ENCODE measurements at places on chromosomes 1 and 21. TPM values are rescaled to one million over a fixed set of nuclear protein-coding genes. Genes with fewer than 3 reads are reported as not detected.

Gene LRRC3
- 5.8 TPM for polyA plus RNA-seq

Gene TPTE
- polyA plus RNA-seq = not detected

GRCh38 chr1:117007719-117008013 is 6.1 kb downstream of the CD101 start:
- no peak for DNase-seq

DNA sequence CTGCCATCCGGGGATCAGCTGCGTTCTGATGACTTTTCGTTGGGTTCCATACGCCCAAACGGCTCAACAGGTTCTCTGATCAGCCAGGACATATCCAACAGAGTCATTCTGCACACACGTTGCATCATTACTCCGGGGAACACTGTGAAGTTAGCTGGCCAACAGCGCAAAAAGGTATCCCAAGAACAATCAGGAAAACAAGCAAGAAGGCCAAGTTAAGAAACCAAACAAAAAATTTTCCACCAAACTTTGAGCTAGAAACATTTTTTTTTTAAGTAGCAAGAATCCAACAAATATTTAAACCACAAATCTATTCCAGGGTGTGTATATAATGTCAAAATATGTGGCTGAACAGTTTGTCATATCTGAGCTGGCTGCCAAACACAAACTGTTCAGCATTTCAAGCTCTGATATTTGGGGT is 29.2 kb downstream of the NID1 start:
- DNase-seq = no peak

Gene ORC1
- polyA plus RNA-seq = 0.35 TPM

DNA sequence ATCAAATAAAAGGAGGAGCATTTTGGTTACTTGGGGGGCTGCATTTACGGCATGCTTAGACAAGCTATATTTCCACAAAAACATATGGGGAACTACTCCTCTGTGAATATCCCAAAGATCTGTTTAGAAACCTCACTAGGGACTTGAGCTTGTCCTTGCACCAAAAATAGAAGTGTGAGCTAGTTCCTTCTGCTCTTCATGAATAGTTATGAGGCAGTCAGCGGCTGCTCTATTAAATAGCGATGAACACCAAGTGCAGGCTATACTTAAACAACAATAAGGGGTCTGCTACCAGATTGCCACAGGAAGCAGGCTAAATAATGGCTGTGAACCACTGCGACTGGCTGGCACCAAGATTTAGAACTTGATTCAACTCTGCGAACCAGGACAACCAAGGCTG is 190.1 kb downstream of the PCP4 start:
- DNase-seq = no peak

GRCh38 chr1:245802941-245803665 is 648.3 kb downstream of the KIF26B start:
- no peak for DNase-seq

DNA sequence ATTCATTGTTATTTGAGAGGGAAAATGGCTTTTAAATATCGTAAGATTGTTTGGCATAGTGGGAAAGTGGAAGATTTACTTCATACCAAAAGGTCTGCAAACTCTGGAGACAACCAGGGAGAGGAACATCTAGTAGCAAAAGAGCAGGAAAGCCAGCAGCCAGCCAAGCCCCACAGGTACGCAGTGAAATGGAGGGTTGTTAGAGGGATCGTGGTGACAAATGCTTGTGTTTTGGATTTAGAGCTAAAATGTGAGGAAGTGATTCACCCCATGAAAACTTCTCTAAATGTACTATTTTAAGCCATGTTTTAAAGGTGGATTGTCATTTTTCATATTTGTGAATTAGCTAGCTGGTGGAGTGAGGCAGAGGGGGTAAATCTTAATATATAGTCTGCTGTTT is 69.3 kb downstream of the RPS6KC1 start:
- no peak for DNase-seq

Gene NBPF3
- 1.1 TPM for polyA plus RNA-seq

- peak; percentile 26 for DNase-seq
Observed at GRCh38 chr1:108591466-108591865, 31.6 kb downstream of the EEIG2 start.

- DNase-seq = no peak
Observed at GRCh38 chr21:39637197-39637970, 24.6 kb downstream of the B3GALT5 start.

Gene TAS1R1
- not detected for polyA plus RNA-seq

Gene KIF14
- 0.04 TPM for polyA plus RNA-seq

DNA sequence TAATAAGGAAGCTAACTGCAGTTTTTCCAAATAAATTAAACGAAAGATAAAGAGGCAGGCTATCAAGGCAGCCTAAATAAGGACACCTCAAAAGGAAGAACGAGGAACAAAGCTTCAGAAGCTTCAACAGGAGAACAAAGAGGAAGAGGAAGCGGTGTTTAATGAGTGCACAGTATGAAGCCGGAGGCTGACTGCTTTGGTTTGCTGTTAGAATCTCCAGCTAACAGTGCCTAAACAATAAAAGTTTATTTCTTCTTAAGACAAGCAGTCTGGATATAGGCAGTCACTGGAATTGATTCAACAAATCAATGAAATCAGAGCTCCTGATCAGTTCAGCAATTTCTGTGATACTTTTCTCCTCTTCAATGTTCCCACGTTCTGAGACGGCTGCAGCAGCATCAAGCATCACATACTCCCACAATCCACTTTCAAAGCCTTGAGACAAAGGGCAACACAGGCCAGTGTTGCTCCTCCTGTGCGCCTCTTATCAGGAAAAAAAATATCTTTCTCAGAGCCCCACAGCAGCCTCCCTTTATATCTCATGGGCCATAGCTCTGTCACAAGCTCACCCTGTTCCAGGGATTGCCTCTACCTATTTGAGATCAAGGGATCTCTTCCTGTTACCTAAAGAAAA is 365.6 kb upstream of the ST6GALNAC5 start:
- no peak for DNase-seq

DNA sequence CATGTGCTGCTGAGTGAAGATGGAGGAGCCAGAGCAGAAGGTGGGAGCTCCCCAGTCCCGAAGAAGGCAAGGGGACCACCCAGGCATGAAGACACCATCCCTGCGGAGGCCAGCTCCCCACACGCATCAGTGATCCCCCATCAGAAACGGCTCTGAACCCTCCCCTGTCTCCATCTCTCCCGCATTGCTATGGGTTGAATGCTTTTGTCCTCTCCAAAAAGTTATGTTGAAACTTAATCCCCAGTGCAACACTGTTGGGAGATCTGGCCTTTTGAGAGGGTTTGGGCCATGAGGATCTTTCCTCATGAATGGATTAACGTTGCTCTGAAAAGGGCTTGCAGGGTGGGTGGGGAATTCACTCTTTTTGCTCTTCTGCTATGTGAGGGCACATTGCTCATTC is 147.6 kb downstream of the AJAP1 start:
- no peak for DNase-seq

GRCh38 chr21:43315244-43316137 is 111.4 kb downstream of the SIK1 start:
- peak; percentile 54 for DNase-seq

DNA sequence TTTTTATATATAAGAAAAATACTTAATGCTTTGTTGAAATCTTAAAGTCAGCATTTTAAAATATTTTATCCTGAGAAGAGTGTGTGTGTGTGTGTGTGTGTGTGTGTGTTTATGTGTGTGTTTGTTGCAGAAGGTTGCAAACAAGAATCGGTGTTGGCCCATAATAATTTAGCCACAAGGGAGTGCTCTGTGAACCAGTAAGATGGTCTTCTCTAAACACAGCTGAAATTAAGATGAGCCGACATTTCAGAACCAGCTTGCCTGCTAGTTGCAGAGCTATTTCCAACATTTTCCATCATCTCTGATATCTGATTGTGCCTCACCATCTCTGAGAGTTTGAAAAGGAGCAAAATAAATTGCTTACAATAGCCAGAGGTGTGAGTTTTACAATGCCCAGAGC is 158.8 kb upstream of the SGIP1 start:
- no peak for DNase-seq

GRCh38 chr1:87292684-87293493 is 35.8 kb upstream of the LMO4 start:
- DNase-seq = peak; percentile 49

DNA sequence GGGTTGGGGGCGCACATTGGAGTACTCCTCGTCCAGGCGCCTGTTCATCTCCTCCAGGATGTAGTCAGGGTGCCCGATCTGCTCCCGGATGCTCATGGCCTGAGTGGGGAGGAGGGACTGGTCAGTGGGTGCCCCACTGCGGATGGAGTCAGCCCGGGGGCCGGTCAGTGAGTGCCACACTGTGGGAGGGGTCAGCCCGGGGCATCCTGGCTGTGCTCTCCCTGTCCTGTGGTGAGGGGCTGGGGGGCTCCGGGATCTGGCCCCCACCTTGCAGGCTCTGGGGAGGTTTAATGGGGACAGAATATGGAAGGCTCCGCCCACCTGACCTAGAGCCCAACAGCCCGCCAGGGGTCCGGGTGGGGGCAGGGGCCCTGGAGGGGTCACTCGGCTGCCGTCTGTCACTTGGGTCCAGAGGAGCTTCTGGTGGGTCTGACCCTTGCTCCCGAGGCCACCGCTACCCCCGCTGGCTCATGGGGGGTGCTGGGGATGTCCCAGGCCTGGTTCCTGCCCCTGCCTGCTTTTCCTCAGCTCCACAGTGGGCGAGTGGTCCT is 8.8 kb downstream of the PRXL2B start:
- no peak for DNase-seq

- no peak for DNase-seq
Observed at GRCh38 chr1:96553811-96554210, 167.8 kb upstream of the PTBP2 start.

Gene SLAMF9
- not detected for polyA plus RNA-seq

- no peak for DNase-seq
Observed at GRCh38 chr1:92494485-92495141, 7.9 kb upstream of the GFI1 start.

GRCh38 chr1:61446531-61446991 is 278.4 kb downstream of the TM2D1 start:
- DNase-seq = no peak

DNA sequence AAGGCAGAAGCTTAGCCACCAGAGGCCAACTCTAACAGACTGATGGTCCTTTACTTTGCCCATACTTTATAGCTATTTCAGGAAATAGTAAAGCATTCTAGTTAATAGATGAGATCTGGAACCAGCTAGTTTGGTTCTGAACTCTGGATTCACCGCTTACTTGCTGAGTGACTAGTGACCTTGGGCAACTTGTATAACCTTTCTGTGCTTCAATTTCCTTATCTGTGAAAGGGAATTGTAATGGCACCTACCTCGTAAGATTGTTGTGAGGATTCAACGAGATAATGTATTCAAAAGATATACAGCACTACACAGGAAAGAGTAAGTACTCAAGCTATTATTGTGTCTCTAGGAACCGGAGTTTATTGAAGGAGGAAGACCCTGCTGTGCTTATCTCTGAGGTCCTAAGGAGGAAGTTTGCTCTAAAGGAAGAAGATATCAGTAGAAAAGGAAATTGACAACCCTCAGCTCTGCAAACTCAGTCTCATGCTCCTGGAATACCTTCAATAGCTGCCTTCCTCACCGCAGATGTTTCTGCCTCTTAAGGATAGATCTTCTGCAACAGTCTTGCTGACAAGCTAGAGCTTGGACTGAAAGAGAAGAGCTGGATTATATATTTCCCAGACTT is 11.9 kb downstream of the MTFR1L start:
- no peak for DNase-seq

GRCh38 chr1:231272173-231272572 is 31.2 kb downstream of the GNPAT start:
- no peak for DNase-seq

Gene CTBS
- polyA plus RNA-seq = 2.5 TPM

DNA sequence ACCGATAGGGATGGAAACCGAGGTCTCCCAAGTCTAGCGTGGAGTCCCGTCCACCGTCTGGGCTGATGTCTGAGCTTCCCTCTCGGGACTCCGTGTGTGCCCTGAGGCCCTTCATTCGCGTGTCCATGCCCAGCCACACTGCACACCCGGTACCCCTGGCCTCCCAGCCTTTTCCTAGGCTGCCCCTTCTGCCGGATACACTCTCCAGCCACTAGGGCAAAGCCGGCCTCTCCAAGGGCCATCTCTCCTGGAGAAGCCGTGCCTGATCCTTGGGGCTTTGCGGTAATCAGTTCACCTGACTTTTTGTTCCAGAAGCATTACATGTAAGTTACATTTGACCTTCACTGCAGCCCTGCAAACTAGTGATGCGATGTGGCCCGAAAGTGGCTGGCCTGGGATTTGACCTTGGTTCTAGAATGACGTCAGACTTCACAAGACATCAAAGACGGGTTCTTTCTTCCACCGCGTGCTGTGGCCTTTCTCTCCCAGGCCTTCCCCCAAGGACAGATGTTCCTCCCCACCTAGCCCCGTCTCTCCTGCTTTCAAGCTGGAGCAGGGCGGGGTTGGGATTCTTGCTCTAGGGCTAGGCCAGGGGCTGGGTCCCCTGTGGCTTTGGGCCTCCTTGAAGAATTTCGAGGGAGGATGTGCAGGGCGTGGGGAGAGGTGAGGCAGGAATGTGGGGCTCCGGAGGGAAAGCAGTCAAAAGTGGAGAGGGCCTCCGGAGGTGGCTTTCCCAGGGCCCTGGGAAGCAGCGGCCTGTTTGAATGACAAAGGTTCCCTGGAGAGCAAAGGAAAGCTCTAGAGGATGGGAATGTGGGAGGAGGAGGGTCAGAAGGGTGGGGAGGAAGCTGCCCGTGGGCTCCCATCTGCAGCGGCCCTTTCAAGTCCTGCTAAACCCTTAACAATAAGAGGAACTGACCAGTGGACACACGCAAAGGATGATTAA is 49.7 kb upstream of the SLC2A1 start:
- no peak for DNase-seq

DNA sequence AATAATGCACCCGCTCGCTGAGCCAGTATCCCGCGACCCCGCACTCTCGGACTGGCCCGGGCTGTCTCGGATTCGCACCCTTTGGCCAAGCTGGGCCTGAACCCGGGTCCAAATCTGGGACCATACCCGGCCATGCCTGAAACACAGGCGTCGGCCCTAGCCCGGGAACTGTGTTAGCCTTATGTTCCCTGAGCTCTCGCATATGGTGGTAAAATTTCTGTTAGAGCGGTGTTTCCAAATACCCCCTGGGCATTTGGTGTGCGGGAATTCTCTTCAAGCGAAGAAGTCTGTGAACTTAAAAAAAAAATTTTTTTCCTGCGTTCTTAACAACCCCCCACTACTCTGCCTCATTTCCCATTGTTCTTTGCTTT is 3.1 kb downstream of the RNF220 start:
- no peak for DNase-seq

DNA sequence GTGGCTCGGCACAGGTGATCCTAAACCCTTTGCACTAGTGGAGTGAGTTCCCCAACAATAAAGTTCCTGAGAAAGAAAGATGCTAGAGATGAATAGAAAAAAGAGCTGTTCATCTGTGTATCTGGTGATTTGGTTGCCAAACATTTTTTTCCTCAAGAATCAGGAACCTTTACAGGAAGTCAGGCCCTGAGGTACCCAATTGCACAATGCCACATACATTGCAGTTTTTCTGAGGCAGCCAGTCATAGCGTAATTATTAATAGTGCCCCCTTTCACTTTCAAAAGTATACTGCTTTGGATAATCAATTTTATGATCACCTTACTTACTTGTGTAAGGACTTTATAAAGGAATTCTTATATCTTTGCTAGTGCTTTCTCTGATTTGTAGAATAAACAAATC is 346.3 kb upstream of the POU3F1 start:
- no peak for DNase-seq

DNA sequence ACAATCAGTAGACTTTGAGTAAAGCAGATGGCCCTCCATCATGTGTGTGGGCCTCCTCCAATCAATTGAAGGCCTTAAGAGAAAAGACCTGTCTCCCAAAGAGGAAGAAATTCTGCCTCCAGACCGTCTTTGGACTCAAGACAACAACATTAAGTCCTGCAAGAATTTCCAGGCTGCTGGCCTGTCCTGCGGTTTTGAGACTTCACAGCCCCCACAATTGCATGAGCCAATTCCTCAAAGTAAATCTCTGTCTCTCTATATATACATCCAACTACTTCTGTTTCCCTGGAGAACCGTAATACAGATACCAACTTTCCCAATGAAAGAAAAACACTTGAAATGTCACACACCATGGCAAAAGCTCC is 16.4 kb downstream of the REG4 start:
- DNase-seq = no peak
